Upper lobe of left lung (tissue), 6 donors: ENCODE measurements at places on chromosomes 3 and 15. TPM values are rescaled to one million over a fixed set of nuclear protein-coding genes. Genes with fewer than 3 reads are reported as not detected.

Gene CILP
- 3.0 TPM for total RNA-seq

- H3K4me1 ChIP-seq: no peaks in the 10 kb centered on the region
- DNase-seq: no peak
- no peaks in the 10 kb centered on the region for H3K36me3 ChIP-seq
- H3K4me3 ChIP-seq: no peak overlapping the region
Measured at GRCh38 chr3:38107911-38108648, 28.8 kb downstream of the ACAA1 start.

Gene INKA1
- total RNA-seq: 7.6 TPM

DNA sequence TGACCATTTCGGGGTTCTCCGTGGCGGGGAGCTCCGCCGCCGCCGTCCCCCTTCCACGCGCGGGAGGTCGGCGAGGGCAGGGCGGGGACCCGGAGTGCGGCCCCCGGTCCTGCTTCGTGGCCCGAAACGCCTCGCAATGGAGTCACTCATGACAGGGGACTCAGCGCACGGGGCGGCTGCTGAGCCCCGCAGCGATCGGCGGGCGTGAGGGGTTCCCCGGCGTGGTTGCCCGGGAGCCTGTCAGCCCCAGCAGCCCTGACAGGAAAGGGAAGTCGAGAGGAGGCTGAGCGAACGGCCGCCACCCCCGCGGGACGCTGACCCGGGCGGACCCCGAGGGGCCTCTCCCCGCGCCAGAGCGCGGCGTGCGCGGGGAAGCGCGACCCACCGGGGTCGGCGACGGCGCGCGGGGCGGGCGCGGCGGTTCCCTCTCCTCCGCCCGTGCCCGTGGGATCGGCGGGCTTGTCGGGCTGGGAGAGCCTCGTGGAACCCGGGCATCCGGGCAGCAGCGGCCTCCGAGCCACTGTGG, 564 bp upstream of the PIGZ start:
- peak; percentile 90 for DNase-seq
- H3K4me3 ChIP-seq: peak overlapping the region; percentile 98
- H3K27me3 ChIP-seq: no peaks in the 10 kb centered on the region
- H3K27ac ChIP-seq: peak overlapping the region; percentile 89
- peaks cover 13% of the 10 kb centered on the region for H3K4me1 ChIP-seq

DNA sequence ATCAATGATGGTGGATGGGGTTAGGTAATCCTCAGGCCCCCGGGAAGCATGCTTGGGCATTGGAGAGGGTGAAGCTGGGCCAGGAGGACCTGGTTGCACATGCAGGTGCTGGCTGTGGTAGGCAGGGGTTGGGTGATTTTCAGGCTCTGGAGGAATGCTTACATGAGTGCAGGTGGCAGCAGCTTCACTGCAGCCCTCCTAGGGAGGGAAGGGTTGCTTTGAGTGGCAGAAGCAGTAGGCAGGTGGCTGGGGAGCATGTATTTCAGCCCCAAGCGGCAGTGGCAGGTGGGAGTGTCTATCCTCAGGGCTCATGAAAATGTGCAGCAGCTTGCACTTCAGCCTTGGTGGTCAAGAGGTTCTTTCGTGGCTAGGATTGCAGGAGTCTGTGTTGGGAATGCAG, 230.0 kb upstream of the CTNNB1 start:
- no peaks in the 10 kb centered on the region for H3K36me3 ChIP-seq
- peaks cover 24% of the 10 kb centered on the region for H3K4me1 ChIP-seq
- H3K4me3 ChIP-seq: no peak overlapping the region
- H3K27me3 ChIP-seq: no peaks in the 10 kb centered on the region
- no peak for DNase-seq

DNA sequence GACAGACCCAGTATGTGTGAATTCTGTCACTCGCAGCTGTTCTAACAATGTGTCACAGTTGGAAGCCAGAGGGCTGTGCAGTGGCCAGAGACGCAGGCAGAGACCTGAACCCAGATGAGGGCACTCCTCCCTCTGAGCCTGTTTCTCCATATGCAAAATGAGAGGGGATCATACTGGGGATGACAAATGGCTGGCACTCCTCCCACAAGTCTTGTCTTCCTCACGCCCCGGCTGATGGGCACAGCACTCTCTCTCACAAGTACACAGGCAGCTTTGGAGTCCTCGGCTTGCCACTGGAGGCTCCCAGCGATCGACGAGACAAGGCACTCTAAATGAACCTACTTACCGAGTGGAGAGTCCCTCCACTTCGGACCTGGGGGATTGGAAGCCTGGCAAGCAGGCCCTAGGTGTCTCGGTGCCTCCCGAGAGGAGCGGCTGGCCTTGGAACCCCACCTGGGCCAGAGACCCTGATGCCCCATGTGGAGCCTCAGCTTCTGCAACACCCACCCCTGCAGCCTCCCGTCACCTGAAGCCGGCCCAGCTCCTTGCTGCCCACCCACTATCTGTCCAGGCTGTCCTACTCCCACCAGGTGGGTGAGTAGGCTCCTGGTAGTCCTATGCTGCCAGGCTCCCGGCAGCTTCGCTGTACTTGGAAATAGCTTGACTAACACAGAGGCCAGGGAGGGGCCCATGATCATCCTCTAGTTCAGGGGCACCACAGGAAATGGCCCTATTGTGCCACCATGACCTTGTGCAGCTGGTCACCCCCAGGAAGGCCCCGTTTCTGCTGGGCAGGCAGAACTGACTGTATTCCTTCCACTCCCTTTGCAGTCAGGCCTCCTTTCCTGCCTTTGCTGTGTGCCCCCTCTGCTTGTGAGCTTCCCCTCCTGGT, 65.0 kb upstream of the IQSEC1 start:
- H3K27me3 ChIP-seq: no peaks in the 10 kb centered on the region
- no peak overlapping the region for H3K27ac ChIP-seq
- H3K4me3 ChIP-seq: no peak overlapping the region
- H3K4me1 ChIP-seq: no peaks in the 10 kb centered on the region
- H3K36me3 ChIP-seq: no peaks in the 10 kb centered on the region

Gene GNB4
- 29.0 TPM for total RNA-seq

GRCh38 chr3:2921903-2922302, 188.3 kb downstream of the IL5RA start:
- H3K4me1 ChIP-seq: peaks cover 8% of the 10 kb centered on the region
- no peaks in the 10 kb centered on the region for H3K36me3 ChIP-seq
- H3K27ac ChIP-seq: no peak overlapping the region
- no peaks in the 10 kb centered on the region for H3K27me3 ChIP-seq

Gene SLC28A1
- total RNA-seq: not detected

DNA sequence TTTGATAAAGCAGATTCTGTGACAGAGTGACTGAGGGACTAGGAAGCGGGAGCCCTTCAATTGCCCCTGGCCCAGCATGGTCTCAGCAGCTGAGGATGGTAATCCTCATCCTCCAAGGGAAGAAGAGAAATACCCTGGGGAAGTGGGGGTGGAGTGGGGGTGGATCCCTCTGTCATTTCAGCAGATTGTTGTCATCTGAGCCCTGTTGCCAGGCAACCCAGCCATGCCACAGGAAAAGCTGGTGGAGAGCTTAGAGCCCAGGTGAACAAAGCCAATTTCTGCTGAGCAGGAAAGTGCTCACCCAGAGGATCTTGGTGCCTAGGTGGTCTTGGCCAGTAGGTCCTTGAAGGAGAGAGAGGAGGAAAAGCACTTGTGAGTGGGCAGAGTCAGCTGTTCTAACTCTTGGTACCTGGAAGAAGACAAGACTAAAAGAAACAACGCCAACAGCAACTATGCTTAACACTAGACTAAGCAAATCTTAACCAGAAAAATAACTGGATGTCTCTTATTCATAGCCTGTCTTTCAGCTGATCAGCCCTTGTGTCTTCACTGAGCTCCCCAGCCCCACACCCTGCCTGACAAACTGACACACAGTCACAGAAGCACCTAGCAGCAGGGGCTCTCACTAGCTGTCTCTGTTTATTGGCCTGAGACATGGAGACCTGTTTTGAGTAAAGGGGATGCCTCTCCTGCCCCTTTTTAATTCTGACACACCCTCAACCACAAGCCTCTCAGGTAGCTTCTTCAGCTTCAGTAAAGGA, 40.1 kb upstream of the DCLK3 start:
- H3K4me1 ChIP-seq: no peaks in the 10 kb centered on the region
- DNase-seq: no peak
- no peaks in the 10 kb centered on the region for H3K36me3 ChIP-seq
- no peak overlapping the region for H3K27ac ChIP-seq

Gene MYRIP
- 2.2 TPM for total RNA-seq

GRCh38 chr15:74240002-74240568, 4.0 kb downstream of the CCDC33 start:
- H3K27ac ChIP-seq: peak overlapping the region; percentile 68
- H3K4me1 ChIP-seq: peaks cover 35% of the 10 kb centered on the region

GRCh38 chr3:73192036-73192738, 130.7 kb downstream of the EBLN2 start:
- no peaks in the 10 kb centered on the region for H3K4me1 ChIP-seq
- no peaks in the 10 kb centered on the region for H3K27me3 ChIP-seq
- H3K4me3 ChIP-seq: no peak overlapping the region
- DNase-seq: no peak
- H3K36me3 ChIP-seq: no peaks in the 10 kb centered on the region
- no peak overlapping the region for H3K27ac ChIP-seq

Gene TRPM1
- total RNA-seq: not detected

Gene C2CD4B
- total RNA-seq: 3.5 TPM

- H3K27me3 ChIP-seq: no peaks in the 10 kb centered on the region
- DNase-seq: no peak
- H3K27ac ChIP-seq: no peak overlapping the region
- H3K4me1 ChIP-seq: no peaks in the 10 kb centered on the region
- peaks cover 16% of the 10 kb centered on the region for H3K36me3 ChIP-seq
Measured at GRCh38 chr3:100289339-100289738, 28.5 kb downstream of the TBC1D23 start.

Gene ZKSCAN7
- 2.9 TPM for total RNA-seq

DNA sequence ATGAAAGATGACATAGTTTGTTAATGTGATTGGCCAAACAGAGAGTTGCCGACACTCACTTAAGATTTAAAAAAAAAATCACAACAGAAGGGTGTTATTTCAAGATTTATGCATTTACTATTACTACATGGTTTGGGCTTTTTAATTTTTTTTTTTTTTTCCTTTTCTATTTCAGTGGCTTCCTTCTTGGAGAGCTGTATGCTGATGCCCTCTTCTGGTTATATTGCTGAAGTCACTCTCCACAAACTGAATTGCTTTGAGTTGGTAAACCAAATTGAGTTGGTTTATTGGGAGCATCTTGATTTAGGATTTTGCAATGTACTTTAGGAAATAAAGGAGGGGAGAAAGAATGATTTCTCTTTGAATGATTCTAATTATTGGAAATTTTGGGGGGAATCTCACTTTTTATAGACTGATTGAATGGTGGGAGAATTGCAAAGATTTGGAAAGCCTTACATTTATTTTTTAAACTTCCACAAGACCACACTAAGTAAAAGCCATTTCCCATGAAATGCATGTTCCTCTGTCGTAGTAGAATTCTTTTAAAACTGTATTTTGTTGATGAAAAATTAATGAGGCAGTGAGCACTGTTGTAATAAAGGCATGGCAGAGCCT, 186.6 kb upstream of the FEZF2 start:
- H3K4me1 ChIP-seq: no peaks in the 10 kb centered on the region
- H3K36me3 ChIP-seq: no peaks in the 10 kb centered on the region
- no peak for DNase-seq
- H3K4me3 ChIP-seq: no peak overlapping the region
- no peaks in the 10 kb centered on the region for H3K27me3 ChIP-seq

GRCh38 chr3:100761211-100761942, 52.1 kb downstream of the TFG start:
- H3K4me1 ChIP-seq: no peaks in the 10 kb centered on the region
- H3K36me3 ChIP-seq: no peaks in the 10 kb centered on the region
- no peak overlapping the region for H3K27ac ChIP-seq
- H3K27me3 ChIP-seq: no peaks in the 10 kb centered on the region

DNA sequence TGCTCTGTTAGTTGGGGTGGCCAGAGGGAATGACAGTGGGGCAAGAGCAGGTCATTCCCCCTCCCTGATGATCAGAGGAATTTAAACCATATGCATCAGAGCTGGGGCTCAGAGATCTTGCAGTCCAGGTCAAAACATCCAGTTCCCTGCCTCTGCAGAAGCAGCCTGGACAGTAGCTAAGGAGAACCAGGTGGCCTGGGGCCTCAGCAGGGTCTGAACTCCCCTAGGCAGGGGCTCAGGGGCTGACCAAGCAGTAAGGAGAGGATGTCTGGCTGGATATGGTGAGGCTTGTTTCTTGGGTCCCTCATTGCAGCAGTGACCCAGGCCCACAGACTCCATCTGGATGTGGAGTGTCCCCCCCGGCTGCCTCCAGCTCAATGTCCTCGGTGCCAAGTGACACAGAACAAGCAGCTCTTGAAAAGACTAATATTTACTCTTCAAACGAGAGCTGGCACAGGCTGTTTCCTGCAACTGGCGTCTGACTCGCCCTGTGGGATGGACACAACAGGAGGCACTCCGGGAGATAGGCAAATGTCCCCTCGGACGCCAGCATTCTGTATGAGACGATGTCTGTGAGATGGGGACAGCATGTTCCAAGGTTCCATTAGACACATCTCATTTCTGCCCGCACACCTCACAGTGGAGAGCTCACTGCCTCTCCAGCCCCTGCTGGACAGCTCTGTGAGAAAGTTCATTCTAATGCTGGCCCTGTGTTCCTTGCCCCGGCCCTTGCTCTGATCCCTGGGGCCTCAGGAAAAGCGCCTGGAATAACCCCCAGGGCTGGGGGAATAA, 37.1 kb downstream of the SEC22C start:
- H3K27ac ChIP-seq: peak overlapping the region; percentile 92
- H3K36me3 ChIP-seq: peaks cover 4% of the 10 kb centered on the region
- no peak overlapping the region for H3K4me3 ChIP-seq
- no peaks in the 10 kb centered on the region for H3K27me3 ChIP-seq
- peak; percentile 87 for DNase-seq

Gene EPHB3
- 8.8 TPM for total RNA-seq

Gene SCG5
- not detected for total RNA-seq

DNA sequence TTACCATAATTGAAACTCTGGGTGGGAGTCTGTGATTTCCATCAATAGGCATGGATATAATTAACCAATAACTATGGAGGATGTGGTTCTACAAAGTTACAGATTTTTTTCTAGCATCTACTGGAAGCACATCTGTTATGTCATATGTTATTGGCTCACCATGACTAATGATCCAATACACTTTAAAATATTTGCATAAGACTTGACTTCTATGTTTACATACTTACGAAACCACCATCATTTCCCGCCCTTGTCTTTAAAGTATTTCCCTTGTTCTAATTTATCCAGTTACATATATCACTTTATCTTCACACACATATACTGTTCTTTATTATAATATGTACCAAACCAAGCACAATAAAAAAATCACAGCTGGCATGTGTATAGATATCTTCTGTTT, 380.3 kb upstream of the CBLB start:
- no peaks in the 10 kb centered on the region for H3K36me3 ChIP-seq
- no peak for DNase-seq
- no peak overlapping the region for H3K27ac ChIP-seq
- H3K27me3 ChIP-seq: no peaks in the 10 kb centered on the region
- no peak overlapping the region for H3K4me3 ChIP-seq

Gene ACKR4
- not detected for total RNA-seq

DNA sequence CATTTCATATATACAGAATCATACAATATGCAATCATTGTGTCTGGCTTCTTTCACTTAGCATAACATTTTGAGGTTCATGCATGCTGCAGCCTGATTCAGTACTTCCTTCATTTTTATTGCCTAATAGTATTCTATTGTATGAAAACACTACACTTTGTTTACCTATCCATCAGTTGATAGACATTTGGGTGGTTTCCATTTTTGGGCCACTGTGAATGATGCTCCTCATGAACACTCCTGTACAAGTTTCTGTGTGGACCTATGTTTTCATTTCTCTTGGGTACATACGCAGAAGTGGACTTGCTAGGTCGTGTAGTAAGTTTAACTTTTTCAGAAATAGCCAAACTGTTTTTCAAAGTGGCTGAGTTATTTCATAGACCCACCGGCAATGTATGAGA, 18.8 kb downstream of the TNIK start:
- no peaks in the 10 kb centered on the region for H3K36me3 ChIP-seq
- no peaks in the 10 kb centered on the region for H3K4me1 ChIP-seq
- no peak overlapping the region for H3K4me3 ChIP-seq
- no peaks in the 10 kb centered on the region for H3K27me3 ChIP-seq
- no peak for DNase-seq
- no peak overlapping the region for H3K27ac ChIP-seq
